ENCODE measurements at places on chromosomes 7 and 10.

- DNase-seq = peak; percentile 48
Observed at GRCh38 chr7:117119192-117119924, 166.1 kb downstream of the ST7 start.

DNA sequence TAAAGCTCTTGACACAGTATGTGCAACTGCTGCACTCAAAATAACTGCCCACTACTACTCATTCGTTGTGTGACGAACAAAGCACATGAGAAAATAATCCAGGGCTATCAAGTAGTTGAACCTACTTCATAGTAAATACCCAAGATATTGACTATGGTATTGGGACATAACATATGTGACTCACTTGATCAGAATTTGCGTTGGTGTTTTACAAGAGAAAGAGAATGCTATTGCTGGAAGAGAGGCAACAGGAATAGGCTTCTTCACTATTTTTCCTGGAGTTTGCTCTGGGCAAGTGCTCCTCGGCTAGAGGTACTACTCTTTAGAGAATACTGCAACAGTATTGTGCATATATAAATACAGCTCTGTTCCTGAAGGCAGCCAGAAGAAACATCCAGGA lies 2.5 kb downstream of the DGKB start:
- no peak for DNase-seq

DNA sequence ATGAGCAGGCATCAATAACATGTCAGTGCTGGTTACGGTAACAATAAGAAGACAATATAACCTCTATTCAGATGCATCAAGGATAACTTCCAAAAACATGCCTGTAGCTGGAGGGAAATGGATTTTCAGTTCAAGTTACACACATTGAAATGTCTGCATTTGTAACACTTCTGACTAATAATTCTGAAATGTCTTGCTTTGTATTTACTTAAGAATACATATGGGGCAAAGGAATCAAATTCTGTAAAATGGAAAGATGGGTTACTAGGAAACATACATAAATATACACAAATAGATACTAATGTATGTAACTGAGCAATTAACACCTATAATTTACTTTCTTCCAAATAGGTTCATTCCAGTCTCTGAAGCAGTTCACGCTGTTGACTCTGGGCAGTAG lies 18.6 kb upstream of the MTPN start:
- no peak for DNase-seq

DNA sequence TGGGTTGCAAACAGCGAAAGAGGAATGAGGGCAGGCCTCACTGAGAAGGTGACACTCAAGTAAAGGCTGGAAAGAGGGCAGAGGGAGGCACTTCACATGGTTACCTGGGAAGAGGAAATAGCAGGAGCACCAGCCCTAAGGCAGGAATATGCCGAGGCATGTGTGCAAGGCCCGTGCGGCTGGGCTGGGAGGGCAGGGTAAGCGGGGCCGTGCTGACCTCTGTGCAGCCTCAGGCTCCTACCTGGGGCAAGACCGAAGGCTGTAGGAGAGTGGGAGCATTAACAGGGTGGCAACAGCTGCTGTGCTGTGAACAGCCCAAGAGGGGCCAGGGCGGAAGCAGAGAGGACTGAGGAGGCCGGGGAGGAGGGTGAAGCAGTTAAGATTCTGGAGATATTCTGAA lies 24.0 kb upstream of the SH3PXD2A start:
- no peak for DNase-seq

- peak; percentile 11 for DNase-seq
Observed at GRCh38 chr7:116977172-116977571, 23.9 kb downstream of the ST7 start.

GRCh38 chr7:75039709-75040108 lies 33.9 kb downstream of the RCC1L start:
- no peak for DNase-seq

DNA sequence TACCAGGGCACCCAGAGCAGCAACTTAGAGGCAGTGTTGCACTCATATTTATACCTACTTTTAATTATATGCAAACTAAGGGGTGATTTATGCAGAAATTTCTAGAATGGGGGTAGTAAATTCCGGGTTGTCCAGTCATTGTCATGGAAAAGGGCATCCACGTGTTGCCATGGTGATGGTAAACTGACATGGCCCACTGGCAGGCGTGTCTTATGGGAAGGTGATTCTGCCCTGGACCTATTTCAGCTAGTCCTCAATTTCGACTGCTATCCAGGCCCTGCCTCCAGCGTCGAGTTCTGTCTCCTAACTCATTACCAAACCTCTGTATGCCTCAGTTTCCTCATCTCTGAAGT lies 12.8 kb downstream of the SNX8 start:
- DNase-seq = no peak

- no peak for DNase-seq
Observed at GRCh38 chr10:4549139-4549653, 276.8 kb upstream of the AKR1E2 start.

GRCh38 chr10:99654390-99655175 lies 4.7 kb upstream of the ENTPD7 start:
- DNase-seq = no peak
